ENCODE measurements at places on chromosomes 7 and 10.

DNA sequence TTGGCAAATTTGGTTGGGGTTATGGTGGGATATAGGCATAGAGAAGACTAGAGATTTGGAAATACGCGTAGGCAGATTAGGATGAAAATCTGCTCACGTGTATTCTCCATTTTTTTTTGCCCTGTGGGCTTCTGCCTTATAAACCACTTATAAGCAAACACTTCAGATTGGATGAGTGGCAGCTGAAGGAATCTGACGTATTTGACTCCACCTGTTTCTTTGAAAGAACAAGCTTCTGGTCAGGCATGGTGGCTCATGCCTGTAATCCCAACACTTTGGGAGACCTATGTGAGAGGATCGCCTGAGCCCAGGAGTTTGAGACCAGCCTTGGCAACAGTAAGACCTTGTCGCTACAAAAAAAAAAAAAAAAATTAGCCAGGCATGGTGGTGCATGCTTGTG is 5.1 kb downstream of the STK31 start:
- DNase-seq = no peak

DNA sequence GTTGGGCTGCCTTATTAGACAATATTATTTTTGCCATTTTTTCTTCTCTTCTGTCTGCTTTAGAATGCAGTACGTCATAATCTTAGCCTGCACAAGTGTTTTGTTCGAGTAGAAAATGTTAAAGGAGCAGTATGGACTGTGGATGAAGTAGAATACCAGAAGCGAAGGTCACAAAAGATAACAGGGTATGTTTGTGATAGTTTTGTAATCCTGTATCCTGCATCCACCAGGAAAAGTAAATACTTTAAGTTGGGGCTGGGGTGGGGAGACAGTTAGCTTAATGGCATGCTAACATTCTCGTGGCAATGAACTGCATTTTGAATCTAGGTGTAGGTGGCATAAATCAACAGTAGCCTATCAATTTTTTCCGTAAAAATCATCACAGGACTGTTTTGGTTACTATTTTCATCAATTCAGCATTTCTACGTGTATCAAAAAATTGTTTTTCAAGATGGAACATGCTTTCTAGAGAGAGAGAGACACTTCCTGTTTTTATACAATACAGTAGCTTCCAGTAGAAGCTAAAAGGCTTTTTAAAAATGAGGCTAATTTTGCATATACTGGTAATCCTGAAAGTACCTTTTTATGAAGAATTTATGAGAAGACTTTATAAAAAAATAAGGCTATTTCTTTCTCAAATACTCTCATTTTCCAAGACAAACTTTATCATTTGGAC is 247.5 kb downstream of the FOXP2 start:
- DNase-seq = no peak

GRCh38 chr10:101222683-101223273 is 6.5 kb downstream of the LBX1 start:
- no peak for DNase-seq

GRCh38 chr7:100687751-100688300 is 6.2 kb downstream of the GIGYF1 start:
- no peak for DNase-seq

DNA sequence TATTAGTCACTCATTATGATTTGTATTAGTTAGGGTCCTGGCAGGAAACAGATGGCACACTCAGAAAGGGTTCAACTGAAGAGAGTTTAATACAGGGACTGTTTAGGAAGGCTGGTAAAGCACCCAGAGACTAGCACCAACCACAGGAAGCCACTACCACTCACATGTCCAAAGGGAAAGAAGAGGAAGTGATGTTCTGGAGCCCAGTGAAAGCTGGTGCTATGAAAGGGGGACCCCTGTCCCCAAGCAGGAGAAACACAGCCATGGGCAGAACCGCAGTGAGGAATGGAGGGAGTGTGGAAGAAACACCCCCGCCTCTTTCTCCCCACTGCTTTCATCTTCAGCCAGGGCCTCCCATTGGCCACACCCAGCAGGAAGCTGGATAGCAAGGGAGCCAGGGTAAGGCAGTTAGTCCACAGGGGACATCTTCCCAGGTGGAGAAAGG is 3.2 kb upstream of the VSIR start:
- DNase-seq = no peak

- no peak for DNase-seq
These were observed 409.2 kb upstream of the ZMIZ1 start for GRCh38 chr10:78659598-78659967.

GRCh38 chr10:132443605-132443982 is 46.6 kb downstream of the PWWP2B start:
- DNase-seq = peak; percentile 63

GRCh38 chr7:55550010-55550663 is 22.2 kb downstream of the VOPP1 start:
- no peak for DNase-seq

- DNase-seq = no peak
These were observed 3.4 kb downstream of the FAS start for GRCh38 chr10:88994019-88994418.

GRCh38 chr7:80521809-80522208 is 9.9 kb upstream of the GNAT3 start:
- DNase-seq = no peak

GRCh38 chr7:157310676-157311185 is 26.1 kb upstream of the DNAJB6 start:
- no peak for DNase-seq

DNA sequence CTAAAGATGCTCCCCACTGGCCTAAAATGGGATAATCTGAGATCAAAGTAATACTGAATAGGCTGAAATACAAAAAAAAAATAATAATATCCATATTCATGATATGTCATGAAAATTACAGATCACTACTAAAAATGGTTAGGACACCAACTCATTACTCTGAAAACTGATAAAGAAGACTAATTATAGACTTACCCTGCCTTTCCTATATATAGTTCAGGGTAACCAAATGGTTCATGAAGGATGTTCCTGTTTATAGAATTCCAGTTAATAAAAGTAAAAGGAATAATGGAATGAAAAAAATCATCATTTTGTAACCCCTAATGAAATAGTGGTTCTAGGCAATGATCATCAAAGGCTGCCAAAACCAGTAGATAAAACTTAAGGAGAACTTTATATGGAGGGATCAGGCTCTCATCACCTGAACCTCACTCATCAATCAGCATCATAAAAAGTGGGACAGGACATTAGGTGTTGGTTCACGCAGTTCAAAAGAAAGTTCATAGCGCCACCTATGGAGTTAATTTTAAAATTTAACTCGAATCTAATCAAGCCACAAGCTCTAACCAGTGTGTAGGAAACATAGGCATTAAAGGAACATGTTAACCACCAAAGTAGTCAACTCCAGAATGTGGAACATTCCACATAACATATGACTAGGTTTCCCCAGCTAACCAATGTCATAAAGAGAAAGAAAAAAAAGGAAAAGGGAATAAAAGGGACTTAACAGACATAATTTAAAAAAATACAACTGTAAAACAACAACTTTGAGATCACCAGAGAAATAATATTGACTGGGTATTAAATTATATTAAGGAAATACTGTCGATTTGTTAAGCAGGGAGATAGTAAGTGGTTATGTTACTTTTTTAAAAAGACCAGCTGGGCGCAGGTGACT is 35.7 kb downstream of the P4HA1 start:
- DNase-seq = no peak

- no peak for DNase-seq
These were observed 101.9 kb downstream of the MICU1 start for GRCh38 chr10:72523932-72524396.

DNA sequence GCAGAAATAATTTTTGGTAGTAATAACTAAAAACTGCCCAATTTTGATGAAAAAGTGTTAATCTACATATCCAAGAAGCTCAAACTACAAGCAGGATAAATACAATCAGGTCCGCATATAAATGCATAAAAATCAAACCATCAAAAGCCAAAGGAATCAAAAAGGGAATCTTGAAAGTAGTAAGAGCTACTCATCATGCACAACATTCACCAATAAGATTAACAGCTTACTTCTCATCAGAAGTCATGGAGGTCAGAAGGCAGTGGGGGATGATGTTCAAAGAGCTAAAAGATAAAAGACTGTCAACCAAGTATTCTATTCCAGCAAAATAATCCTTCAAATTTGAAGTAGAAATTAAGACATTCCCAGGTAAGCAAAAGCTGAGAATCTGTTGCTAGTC is 76.4 kb downstream of the CRPPA start:
- no peak for DNase-seq

- DNase-seq = no peak
These were observed 102.9 kb downstream of the EPC1 start for GRCh38 chr10:32244011-32244410.

- DNase-seq = no peak
These were observed 106.4 kb upstream of the GPR26 start for GRCh38 chr10:123559823-123560092.

GRCh38 chr10:104337521-104337984 is 712 bp downstream of the ITPRIP start:
- DNase-seq = no peak

DNA sequence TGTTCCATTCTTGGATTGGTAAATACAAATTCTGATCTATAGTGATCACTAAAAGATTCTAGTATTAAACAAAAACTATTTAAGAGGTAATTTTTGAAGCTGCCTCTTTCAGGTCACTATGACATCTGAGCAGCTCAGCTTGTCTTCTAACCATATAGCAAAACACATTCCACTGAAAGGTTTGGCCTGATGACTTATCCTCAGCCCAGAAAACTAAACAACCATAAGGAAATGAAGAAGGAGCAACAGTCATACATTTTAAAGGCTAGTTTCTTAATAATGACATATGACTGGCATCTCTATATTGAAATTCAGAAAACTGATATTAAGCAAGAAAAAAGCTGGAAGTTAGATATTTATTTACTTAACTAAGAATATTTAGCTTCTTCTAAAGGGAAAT is 24.6 kb downstream of the NT5C2 start:
- no peak for DNase-seq

DNA sequence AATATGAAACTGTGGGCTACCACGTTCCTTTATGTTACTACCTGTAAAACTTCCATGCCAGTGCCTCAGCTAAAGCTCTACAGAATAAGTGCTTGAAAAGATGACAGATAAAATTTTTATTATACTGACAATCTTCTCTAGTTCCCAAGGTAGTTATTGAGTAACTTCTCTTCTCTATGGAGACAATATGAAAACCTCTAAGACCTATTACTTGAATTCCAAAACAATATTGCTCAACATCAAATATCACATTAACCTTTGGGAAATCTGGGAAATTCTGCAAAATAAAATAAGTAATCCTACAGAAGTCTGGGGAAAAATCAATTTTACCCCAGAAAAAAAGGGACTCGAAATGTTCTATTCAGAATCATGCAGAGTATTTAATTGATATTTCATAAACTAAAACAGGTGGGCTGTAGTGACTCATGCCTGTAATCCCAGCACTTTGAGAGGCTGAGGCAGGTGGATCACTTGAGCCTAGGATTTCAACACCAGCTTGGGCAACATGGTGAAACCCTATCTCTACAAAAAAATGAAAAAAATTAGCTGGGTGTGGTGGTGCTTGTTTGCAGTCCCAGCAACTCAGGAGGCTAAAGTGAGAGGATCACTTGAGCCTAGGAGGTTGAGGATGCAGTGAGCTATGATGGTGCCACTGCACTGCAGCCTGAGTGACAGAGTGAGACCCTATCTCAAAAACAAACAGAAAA is 23.8 kb upstream of the ANK3 start:
- DNase-seq = no peak

DNA sequence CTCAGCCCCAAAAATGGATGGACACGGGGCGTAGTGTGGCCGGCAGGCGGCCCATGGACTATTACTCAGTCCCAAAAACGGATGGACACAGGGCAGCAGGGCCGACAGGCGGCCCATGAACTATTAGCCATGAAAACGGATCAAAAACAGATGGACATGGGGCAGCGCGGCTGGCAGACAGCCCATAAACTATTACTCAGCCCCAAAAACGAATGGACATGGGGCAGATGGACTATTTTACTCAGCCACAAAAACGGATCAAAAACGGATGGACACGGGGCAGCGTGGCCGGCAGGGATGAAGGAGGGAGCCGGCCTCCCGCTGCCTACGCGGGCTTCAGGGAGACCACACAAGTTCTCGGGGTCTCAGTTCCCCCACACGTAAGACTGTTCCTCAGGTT is 32.9 kb downstream of the GPER1 start:
- DNase-seq = no peak

- DNase-seq = no peak
These were observed 43.3 kb downstream of the NRP1 start for GRCh38 chr10:33291053-33291592.

GRCh38 chr7:44195889-44196288 is 4.9 kb upstream of the YKT6 start:
- no peak for DNase-seq

DNA sequence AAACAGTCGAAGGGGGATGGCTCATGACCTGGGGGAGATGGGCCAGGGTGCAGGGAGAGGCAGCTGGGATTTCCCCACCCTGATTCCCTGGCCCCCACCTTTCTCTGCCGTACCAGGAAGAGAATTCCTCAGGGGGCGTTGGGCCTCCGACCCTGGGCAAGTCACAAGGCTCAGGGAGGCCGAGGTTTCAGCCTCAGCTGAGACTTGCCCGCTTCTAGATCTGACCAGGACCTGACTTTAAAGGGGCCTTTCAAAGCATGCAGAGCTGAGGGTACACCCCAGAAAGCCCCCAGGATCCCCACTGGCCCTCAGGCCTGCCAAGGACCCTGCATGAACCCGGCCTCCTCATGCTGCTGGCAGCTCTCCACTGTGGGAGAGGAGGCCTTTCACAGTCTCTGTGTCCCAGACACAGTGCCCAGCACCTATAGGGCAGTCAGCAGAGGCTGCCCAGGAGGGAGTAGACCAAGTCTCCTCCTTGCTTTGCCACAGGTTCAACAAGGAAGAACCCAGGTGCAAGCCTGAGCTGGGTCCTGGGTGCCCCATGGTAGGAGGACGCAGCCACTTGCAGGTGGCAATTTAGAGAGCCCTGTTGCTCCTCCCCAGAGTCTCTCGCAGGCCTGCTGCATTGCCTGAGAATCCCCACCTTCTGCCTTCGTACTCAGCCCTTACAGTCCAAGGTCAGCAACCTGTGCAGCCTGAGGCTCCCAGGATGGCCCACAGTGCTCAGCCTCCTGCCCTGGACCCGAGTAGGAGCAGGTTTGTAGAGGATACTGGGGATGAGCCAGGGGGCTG is 89.3 kb downstream of the CHST15 start:
- DNase-seq = no peak

- DNase-seq = no peak
These were observed 51.5 kb downstream of the PIP4K2A start for GRCh38 chr10:22662733-22663330.

- DNase-seq = no peak
These were observed 481.4 kb downstream of the PTPRN2 start for GRCh38 chr7:158106272-158106671.

DNA sequence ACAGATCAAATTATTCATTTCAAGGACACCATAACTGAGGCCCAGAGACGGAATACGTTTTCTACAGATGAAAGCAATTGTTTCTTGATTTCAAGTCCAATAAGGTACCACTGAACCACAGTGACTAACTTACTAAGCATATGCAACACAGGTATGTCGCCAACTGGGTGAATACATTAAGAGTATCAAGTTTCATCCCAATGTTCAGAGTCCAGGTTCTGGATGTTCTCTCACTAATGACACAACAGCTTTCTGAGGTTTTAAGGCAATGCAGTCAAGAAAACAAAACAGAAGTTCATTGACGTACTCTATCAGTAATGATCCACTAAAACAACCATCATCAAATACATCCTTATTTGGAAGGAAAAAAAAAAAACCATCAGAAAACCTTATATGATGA is 35.8 kb downstream of the NSUN6 start:
- no peak for DNase-seq

- DNase-seq = no peak
These were observed 12.4 kb downstream of the KLF6 start for GRCh38 chr10:3772361-3773171.

Data from activated naive CD4-positive, alpha-beta T cell (primary cell).